Epithelial cell of proximal tubule (primary cell): ENCODE measurements at places on chromosomes 5 and 9. TPM values are rescaled to one million over a fixed set of nuclear protein-coding genes. Genes with fewer than 3 reads are reported as not detected.

GRCh38 chr9:22238809-22239684, 207.6 kb upstream of the DMRTA1 start:
- no peak for DNase-seq

GRCh38 chr5:43236653-43237355, 44.8 kb downstream of the NIM1K start:
- DNase-seq: no peak

The RASA1 gene
- 40.5 and 40.7 TPM in 2 replicates for total RNA-seq

The HTR1A gene
- total RNA-seq: not detected in 2 replicates
